ENCODE measurements at places on chromosomes 1 and 21.

GRCh38 chr1:63902844-63903589 lies 129.2 kb downstream of the ROR1 start:
- DNase-seq: no peak

DNA sequence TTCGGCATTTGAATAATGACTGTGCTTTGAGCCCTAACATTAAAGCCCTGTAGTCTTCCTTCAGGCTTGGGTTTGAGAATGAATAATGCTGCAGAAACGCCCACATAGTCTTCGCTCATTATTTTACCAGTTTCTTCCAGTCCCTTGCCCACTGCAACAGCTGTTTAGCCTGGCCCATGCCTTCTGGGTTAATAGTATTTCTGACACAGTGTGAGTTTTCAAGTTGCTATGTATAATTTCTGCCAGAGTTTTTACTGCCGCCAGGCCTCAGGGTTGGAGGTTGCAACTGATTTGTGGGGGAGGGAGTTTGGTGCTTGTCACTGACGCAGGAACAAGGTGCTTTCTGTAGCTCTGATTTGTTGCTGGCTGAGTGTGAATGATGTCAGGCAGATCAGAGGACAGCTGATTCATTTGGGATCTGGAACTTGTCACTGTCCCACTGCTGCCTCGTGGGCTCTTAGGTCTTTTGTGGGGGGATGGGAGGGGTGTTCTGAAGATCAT lies 109.8 kb downstream of the MAST2 start:
- peak; percentile 97 for DNase-seq

- DNase-seq: peak; percentile 67
These were observed 22.7 kb downstream of the MATN1 start for GRCh38 chr1:30700528-30701257.

- no peak for DNase-seq
These were observed 107.8 kb downstream of the EDEM3 start for GRCh38 chr1:184646824-184647223.

GRCh38 chr1:62407398-62408009 lies 29.3 kb upstream of the USP1 start:
- DNase-seq: peak; percentile 47

- no peak for DNase-seq
These were observed 715.7 kb upstream of the ZP4 start for GRCh38 chr1:238606457-238606856.

DNA sequence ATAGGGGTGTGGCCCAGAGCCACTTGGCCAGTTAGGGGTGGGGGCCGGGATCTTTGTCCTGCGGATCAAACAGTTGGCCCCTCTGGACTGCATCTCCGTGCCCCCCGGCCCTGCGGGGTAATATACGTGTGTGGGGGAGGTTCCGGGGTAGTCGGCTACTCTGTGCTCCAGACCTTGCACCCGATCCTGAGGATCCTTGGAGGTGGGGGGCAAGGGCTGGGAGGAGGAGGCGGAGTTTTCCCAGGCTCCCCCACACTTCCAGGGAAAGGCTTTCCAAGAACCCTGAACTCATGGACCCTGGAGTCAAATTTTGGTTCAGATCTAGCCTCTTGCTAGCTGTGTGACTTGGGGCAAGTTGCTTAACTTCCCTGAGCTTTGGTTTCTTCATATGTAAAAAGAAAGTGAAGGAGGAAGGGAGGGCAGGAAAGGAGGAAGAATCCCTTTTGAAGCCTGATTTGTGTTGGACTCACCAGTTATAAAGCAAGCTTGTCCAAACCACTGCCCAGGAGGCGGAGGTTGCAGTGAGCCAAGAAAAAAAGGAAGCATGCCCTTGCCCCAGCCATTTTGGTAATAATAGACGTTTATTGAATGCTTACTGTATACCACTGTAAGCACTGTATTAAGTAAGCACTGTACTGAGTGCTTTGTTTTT lies 686 bp downstream of the MIIP start:
- no peak for DNase-seq

GRCh38 chr1:169345511-169345910 lies 22.1 kb downstream of the NME7 start:
- DNase-seq: no peak

GRCh38 chr21:26659182-26659581 lies 86.1 kb upstream of the CYYR1 start:
- DNase-seq: no peak

DNA sequence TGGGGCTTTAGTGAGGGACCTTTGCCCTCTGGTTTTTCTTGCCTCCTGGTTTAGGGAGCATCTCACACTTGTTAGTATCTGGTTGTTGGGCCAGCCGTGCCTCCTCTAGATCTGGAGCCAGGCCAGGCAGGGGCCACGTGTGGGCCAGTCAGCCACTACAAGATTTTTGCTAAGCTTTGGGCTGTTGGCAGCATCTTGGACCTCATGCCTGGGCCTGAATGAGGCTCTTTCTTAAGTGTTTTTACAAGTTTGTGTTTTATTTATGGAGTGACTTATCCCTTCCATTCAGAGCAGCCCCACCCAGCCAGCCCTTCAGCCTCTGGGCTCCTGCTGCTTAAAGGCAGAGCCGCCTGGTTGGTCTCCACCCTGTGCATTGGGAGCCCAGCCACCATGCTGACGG lies 1.6 kb upstream of the SH3BGRL3 start:
- DNase-seq: peak; percentile 62

DNA sequence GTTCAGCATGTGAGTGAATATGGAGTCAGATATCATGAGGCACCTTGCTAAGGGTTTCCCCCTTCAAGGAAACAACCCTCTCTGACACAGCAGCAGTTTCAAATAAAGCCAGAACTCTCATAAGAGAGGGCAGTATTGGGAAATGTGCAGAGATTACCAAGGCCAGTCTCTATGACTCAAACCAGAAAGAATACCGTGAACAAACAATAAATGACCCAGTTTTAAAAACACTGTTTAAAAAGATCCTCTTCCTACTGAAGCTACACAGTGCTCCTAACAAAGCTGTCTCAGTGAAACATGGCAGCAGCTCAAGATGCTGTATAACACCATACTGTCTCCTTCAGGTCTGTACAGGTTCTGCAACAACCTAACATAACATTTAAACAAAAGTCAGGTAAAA lies 102.6 kb downstream of the KIAA0319L start:
- peak; percentile 62 for DNase-seq

DNA sequence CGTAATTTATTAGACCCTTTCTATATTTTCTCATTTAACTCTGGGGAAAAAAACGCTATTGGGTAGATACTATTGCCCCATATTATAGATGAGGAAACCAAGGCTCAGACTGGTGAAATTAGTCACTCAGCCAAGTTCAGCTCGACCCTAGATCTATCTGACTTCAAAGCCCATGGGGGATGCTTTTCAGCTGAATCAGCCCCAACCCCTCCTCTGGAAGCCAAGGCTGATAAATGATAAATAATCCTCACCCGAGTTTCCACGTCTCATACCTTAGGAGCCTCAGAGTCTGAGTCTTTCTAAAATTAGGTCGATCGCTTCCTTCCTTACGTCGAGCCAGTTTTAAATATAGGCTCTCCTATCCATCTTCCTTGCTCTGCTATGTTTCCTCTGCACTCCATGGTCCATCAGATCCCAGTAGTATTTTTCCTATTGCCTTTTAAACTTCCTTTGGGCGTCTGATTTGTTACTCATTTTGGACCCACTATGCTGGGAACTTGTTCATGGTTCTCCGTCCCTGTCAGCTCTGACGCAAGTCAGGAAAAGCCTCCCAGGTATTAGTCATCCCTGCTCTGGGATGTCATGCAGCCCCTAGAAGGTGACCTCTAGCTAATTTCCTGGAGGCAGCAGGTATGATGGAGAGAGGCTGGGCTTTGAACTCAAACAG lies 122.8 kb downstream of the PLPP3 start:
- DNase-seq: no peak

GRCh38 chr1:169974067-169974466 lies 80.4 kb upstream of the SCYL3 start:
- no peak for DNase-seq

DNA sequence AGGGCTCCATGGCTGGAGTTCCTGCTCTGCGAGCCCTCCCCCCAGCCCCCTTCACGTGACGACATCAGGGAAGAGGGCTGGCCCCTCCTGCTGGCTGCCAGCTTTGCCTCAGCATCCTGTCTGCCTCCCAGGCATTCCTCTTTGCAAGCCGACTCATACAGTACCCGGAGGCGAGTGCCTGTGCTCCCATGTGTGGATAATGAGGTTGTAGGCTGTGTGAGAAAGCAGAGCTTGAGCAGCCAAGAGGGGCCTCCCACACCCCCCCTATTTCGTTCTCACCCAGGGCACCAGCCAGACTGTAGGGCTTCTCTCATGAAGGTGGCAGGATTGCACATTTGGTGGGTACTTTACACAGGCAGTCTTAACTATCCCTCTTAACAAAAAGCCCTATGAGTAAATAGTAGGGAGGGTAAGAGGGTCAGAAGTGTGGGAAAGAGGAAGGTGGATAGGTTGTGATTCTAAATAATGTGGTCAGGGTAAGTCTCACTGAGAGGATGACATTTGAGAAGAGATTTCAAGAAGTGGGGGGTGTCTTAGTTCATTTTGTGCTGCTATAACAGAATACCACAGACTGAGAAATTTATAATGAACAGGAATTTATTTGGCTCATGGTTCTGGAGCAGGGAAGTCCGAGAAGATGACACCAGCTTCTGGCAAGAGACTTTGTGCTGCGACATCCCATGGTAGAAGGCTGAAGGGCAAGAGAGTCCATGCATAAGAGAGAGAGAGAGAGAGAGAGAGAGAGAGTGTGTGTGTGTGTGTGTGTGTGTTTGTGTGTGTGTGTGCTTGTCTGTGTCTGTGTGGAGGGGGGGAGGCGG lies 113.5 kb downstream of the OMA1 start:
- DNase-seq: peak; percentile 92

DNA sequence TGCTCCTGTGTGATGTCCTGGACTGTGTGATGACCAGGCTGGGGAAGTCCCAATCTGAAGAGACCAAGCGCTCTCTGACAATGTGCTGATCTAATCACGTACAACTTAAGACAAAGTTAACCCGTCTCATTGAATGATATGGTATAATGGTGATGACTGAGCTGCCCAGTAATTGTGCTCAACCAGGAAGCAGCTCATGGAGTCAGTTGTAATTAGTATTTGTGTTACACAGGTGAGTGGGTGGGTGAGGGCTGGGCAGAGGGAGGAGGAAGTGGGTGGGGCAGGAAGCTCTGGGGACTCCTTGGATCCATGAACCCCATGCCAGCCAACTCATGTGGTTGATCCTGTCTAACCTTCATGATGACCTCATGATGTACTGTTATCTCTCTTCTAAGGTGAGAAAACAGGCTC lies 8.7 kb upstream of the ECE1 start:
- no peak for DNase-seq

DNA sequence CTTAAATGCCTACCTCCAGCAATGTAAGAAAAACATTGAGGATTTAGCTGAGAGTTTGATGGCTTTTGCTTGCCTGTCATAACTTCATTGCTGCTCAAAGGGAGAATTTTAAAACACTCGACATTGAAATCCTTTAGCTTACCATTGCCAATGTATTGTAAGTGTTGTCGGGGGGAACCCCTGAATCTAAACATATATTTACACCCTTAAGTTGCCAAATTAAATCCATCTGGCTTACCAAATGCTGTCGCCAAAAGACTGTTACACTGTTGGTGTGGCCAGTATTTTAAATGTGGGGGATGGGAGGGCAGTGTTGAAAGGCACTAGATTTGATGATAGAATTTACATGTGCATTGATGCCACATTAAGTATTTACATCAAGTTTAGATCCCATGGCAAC lies 24.9 kb upstream of the C1orf105 start:
- DNase-seq: no peak

DNA sequence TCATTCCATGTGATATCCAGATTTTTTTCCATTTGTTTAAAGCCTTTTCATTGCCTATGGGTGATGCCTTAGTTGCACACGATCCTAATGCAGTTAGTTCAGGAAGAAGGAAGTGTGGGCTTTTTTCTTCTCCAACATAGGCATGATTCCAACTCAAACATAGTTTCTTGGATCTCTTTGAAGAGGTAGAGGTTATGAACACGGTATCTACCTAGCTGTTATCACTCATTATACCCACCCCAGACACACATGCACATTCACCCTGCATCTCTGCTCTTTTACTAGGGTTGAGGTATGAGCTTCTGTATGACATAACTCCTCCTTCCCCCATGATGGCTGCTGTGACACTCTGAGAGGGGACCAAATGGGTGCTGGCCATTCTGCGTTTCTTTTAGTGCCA lies 122.1 kb upstream of the ZNF648 start:
- DNase-seq: no peak

DNA sequence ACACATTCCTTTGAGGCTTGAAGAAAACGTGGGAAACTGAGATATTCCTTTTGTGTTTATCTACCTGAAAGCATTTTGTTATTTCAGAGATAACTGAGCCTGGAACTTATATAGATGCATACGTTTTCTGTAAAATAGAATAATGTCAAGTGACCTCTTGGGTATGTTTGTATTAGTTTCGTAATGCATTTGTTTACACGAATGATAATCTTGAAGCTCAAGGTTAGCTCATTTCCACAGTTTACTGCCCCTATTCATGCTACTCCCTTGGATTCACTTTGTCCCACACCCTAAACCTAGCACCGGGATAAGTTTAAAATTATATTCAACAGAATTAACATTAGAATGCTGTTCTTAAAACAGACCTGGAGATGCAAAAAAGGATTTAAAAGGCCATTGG lies 54.4 kb downstream of the MRPL39 start:
- no peak for DNase-seq

DNA sequence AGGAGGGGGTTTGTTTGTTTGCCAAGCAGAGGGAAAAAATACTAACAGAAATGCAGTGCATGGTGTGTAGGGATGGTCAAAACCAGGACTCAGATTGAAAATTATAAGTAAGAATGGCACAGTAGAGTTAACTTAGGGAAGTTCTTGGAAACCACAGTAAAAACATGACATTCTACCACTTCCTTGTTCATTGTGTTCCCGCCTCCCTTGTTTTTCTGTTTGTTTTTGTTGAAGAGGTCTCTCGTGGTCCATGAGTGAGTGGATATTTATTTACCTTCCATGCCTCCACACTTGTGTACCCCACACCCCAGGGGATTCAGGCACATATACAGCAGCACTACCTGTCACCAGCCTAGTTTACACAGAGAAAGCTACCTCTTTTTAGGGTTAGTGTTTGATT lies 69.6 kb downstream of the OLFML2B start:
- DNase-seq: no peak

DNA sequence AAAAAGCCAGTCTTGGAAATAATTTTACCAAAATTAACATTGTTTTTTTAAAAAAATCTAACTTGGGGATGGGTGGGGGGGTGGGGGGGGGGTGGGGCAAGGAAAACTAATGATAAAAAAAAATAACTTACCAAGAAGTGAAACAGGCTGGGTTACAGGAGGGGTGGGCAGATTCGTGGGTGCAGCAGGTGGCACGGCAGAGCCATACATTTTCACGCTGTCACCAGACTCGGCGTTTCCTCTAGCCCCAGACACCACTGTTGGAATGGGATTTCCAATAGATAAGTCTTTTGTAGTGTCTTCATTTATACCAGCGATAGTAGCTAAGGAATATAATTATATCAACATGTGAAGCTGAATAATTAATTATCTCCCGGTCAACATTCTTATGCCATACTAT lies 25.4 kb downstream of the SOD1 start:
- DNase-seq: no peak

DNA sequence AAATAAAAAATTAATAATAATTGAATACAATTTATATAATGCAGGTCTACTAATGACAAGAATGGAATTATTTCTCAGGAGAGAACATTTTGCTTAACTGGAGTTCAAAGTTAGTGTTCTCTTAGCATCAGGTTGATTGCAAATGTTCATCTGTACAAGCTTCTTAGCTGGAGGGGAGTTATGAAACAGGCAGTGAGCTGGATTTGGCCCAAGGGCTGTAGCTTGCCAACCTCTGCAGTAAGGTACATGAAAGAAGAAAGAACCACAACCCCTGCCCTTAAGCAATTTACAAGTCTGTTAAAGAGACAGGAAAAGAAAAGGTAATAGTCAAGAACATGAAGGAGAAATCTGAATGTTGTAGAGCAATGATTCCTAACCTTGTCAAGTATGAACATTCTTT lies 17.0 kb downstream of the LPGAT1 start:
- DNase-seq: no peak
